ENCODE measurements at places on chromosomes 7 and 10. TPM values are rescaled to one million over a fixed set of nuclear protein-coding genes. Genes with fewer than 3 reads are reported as not detected.

The DNAJC30 gene
- 1.0 TPM for total RNA-seq

- peak; percentile 41 for DNase-seq
These were observed 495.8 kb downstream of the PARD3 start for GRCh38 chr10:34319197-34319846.

The TAS2R41 gene
- not detected for total RNA-seq

The GJD4 gene
- not detected for total RNA-seq

The MEIG1 gene
- not detected for total RNA-seq

DNA sequence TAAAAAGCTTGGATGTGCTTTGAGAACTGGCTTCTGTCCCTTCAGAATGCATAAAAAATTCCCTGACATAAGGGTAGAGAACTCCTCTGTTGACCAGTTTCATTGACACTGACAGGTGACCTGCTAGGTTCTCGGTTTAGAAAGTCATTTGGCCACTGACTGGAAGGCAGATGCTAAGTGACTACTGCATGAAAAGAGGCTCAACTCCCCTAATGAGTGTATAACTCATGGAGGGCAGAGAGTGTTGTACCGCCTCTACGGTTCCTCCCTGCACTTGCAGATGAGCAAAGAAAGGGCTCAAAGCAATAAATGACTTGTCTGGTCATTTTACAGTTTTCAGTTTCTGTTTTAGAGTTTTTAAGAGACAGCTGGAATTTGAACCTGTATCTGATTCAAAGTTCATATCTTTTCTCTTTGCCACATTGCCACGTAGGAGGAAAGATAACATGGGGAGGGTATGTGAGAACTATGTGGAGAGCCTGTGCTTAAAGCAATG, 2.9 kb upstream of the FGL2 start:
- DNase-seq = no peak

DNA sequence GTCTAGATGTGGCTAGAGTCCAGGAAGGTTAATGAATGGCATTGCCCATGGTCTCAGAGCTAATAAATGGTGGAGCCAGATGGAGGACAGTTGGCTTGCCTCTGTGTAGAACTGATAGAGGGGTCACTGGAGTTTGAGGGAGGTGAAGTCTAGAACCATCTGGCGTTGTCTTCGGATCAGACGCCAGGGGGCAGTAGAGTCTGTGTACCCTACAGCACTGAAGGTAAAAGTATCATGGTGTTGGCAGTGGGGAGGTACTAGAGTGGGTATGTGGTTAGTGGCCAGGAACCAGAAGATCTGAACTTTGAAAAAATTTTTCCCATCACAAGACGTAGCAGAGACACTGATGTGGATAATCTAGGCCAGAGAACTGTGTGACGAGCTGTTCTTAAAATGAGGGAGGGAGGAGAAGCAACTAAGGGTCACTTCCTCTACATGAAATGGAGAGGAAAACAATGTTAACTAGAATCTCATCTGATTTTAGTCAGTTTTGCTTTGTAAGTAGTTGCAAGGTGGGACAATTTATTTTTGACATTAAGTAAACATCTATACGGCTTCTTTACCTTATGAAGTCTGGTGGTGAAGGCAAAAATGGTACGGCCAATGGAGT, 227.9 kb upstream of the PRSS58 start:
- no peak for DNase-seq

- DNase-seq = no peak
These were observed 3.9 kb downstream of the GRID1 start for GRCh38 chr10:86362586-86363183.

- DNase-seq = no peak
These were observed 82.8 kb upstream of the FAM171A1 start for GRCh38 chr10:15453926-15454325.

DNA sequence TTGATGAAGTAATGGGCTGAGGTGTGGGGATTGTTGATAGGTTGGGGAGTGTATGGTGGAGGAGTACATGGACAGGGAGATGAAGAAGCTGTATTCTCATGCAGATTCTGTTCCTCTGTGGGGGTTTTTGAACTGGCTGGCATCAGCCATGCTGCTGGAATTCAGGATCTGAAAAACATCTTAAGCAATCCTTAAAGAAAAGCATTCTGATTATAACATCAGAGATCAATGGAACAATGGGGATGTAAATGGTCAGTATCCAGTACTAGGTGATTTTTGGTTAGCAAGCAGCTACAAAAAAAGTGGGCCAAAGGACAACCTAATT, 247.5 kb upstream of the GALNT17 start:
- no peak for DNase-seq

GRCh38 chr10:61390851-61391250, 62.3 kb downstream of the TMEM26 start:
- no peak for DNase-seq

The OR6B1 gene
- not detected for total RNA-seq

DNA sequence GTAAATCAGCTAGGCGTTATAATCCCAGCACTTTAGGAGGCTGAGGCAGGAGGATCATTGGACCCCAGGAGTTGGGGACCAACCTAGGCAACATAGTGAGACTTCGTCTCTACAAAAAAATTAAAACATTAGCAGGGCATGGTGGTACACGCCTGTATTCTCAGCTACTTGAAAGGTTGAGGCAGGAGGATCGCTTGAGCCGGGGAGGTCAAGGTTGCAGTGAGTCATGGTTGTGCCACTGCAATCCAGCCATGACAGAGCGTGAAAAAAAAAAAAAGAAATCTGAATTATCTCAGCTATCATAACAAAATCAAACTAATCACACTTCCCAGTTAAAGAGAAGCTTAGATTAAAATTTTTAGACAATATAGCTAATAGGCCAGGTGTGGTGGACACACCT, 35.3 kb downstream of the ATAD1 start:
- no peak for DNase-seq

GRCh38 chr7:33452805-33453502, 323.6 kb downstream of the BBS9 start:
- no peak for DNase-seq

The EVX1 gene
- total RNA-seq = not detected

DNA sequence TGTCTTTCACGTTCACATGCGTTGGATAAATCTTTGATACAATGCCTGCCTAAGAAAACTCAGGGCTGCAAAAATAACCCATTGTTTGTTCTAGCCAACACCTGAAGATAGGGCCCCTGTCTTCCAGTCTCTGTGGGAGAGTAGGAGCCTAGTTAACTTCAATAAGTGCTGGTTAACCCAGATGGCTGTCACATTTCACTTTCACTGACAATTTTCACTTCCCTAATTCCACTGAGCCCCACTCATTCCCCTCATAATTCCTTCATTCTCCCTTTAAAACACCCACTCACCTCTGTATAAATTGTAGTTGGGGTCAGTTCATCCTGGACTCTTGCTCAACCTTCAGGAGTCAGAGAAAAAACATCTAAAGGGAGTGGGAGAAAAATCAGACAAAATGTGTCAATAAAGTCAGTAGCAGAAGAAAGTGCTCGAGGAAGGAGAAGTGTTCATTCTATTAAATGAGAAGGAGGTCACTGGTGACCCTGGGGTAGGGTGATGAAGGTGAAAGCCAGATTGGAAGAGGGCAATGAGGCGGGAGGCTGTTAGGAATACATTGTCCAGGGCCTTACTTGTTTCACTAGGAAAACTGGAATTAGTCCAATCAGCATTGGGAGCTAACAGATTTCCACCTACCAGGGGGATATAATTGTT, 51.2 kb upstream of the ABI1 start:
- no peak for DNase-seq

GRCh38 chr7:105648561-105649401, 67.5 kb upstream of the EFCAB10 start:
- peak; percentile 20 for DNase-seq

- no peak for DNase-seq
These were observed 294.7 kb downstream of the PTPRN2 start for GRCh38 chr7:158292948-158293347.

The C10orf62 gene
- not detected for total RNA-seq

GRCh38 chr10:99709480-99710229, 22.3 kb downstream of the COX15 start:
- no peak for DNase-seq

GRCh38 chr10:69406816-69407580, 9.7 kb downstream of the TACR2 start:
- no peak for DNase-seq

The ITPRID1 gene
- total RNA-seq = not detected

DNA sequence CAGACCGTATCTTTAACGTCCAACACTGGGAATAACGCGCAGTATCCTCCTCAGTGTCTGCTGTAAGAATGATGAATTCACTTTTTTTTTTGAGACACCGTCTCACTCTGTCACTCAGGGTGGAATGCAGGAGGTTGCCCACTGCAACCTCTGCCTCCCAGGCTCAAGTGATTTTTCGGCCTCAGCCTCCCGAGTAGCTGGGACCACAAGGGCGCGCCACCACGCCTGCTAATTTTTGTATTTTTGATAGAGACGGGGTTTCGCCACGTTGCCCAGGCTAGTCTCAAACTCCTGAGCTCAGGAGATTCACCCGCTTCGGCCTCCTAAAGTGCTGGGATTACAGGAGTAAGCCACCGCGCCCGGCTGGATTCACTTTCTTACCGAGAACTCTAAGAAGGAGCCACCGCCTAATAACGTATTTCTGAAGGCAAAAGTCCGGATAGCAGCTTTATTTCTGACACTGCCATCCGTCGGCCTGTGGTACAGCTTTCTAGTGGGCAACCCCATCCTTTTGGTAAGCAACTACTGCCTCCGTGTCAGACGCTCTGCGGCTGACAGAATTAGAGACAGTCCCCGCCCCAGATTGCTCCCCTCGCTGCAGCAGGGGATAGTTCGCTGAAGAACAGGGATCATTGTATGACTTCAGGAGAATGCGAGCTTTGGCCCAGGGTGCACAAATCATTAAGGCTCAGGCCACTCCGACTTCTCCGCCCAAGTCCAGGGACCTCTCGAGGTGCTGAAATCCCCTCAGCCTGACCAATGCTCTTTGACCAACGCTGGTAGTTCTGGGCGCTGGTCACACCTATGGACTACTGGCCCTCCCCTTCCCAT, 662 bp downstream of the POLR3A start:
- DNase-seq = no peak

- no peak for DNase-seq
These were observed 49.4 kb upstream of the ST8SIA6 start for GRCh38 chr10:17503795-17504194.

- DNase-seq = no peak
These were observed 2.8 kb upstream of the CUL1 start for GRCh38 chr7:148695953-148696352.

The SPDYE1 gene
- not detected for total RNA-seq

The ADAM22 gene
- total RNA-seq = 0.26 TPM

- peak; percentile 60 for DNase-seq
These were observed 14.4 kb upstream of the AHCYL2 start for GRCh38 chr7:129210256-129210988.

GRCh38 chr7:127844707-127845331, 186.4 kb downstream of the LRRC4 start:
- no peak for DNase-seq

- DNase-seq = no peak
These were observed 78.0 kb upstream of the DYNC1I1 start for GRCh38 chr7:95694334-95694733.

The AKR1D1 gene
- not detected for total RNA-seq

- no peak for DNase-seq
These were observed 22.2 kb downstream of the PARD3 start for GRCh38 chr10:34792881-34793280.

DNA sequence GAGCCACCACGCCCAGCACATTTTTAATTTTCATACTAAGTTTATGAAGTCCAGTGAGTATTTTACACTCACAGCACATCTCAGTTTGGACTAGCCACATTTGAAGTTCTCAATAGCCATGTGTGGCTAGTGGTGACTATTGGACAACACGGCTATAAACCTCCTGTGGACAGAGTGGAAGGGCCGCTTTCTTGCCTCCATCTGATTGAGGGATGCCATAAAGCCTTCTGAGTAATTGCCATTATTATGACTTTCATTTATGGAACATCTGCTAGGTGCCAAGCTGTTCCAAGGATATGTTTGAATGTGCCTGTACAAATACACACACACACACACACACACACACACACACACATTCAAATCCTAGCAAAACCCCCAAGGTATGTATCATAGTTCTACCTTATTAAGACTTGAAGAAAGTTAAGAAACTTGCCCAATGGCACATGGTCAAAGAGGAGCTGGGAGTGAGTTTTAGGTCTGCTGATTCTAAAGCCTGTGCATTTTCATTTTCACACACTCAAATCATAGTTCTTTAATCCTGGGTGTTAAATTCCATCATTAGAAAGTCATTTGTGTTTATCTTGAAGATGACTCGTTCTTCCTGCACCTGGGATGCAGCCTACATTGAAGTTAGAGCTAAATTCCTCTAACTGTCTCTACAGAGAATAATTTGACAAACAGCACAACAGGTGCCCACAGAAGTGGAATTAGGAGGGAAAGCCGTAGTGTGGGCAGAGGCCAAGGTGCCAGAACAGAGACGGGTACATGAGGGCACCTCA, 143.3 kb downstream of the PKD1L1 start:
- DNase-seq = no peak

GRCh38 chr10:29428486-29428885, 139.6 kb downstream of the LYZL1 start:
- DNase-seq = no peak

The GSTO2 gene
- 0.51 TPM for total RNA-seq
